ENCODE measurements at places on chromosomes 2 and 18. TPM values are rescaled to one million over a fixed set of nuclear protein-coding genes. Genes with fewer than 3 reads are reported as not detected.

SCN3A gene
- not detected for total RNA-seq

KLHL14 gene
- total RNA-seq, result not detected

PSMA8 gene
- not detected for total RNA-seq

ECEL1 gene
- total RNA-seq, result not detected

ABHD1 gene
- total RNA-seq, result 0.06 TPM

COBLL1 gene
- 1.1 TPM for total RNA-seq

SLC19A3 gene
- 5.2 TPM for total RNA-seq

UPP2 gene
- not detected for total RNA-seq

FAM237A gene
- total RNA-seq, result not detected

SLC4A5 gene
- 1.7 TPM for total RNA-seq

ST8SIA3 gene
- total RNA-seq, result not detected

SKA1 gene
- 0.62 TPM for total RNA-seq

EDAR gene
- not detected for total RNA-seq

NETO1 gene
- total RNA-seq, result not detected

DPY30 gene
- total RNA-seq, result 35.3 TPM

DES gene
- 7.0 TPM for total RNA-seq

IL36G gene
- not detected for total RNA-seq

TMEM131 gene
- 21.8 TPM for total RNA-seq

Data from cardiac ventricle fibroblast (primary cell).